ENCODE measurements at places on chromosomes 5 and 9. TPM values are rescaled to one million over a fixed set of nuclear protein-coding genes. Genes with fewer than 3 reads are reported as not detected.

The NPR3 gene
- 0.05 TPM for total RNA-seq

The SLC6A19 gene
- total RNA-seq = not detected

The VCAN gene
- total RNA-seq = not detected

The PTTG1 gene
- 139 TPM for total RNA-seq

DNA sequence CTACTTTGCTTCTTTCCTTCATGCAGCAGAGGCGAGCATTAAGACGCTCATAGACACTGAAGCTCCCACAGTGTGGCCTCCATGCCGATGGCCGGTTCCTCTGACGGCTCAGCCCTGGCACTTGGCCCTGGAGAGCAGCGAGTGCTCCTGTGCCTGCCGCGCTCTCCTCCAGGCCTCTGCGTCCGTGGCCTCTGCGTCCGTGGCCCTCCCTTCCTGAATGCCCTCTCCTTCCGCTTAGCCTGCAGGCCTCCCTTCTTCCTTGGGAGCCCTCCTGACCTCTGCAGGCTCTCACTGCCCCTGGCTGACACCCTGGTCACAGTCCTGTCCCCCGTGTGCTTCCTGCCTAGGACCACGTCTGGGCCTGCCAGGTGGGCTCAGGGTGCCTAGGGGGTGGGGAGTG is 92.8 kb downstream of the ZNF354C start:
- no peak for DNase-seq

DNA sequence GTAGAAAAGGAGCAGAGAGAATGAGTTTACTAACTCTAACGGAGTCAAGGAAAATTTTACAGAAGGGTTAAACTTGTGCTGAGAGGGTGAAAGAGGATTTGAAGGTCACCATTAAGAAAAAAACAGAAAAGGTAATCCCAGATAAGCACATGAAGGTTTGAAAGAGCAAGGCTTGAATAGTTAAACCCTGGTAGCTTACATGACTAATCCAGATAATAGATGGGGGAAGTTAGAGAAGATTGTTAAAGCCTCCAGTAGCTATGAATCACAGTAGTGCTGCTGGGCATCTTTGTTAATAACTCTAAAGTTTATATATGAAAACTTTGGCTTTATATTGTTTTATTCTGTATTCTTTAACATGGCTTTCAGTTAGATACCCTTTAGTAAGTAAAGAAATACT is 354.5 kb upstream of the FTMT start:
- DNase-seq = no peak

DNA sequence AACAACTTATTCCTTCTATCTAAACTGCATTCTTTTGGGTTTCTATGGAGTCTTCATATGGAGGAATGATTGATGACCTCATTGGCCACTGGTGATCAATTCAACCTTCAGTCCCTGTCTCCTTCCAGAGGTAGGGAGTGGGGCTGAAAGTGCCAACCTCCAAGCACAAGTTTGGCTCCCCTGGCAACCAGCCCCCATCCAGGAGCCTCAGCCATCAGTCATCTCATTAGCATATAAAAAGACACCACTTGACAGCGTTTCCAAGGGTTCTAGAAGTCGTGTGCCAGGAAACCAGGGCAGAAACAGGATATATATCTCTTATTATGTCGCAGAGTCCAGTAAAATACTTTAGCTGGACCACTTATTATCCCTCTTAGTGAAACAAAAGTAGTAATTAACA is 9.8 kb downstream of the SLC31A2 start:
- DNase-seq = no peak

GRCh38 chr5:126449751-126450271 is 26.6 kb downstream of the GRAMD2B start:
- peak; percentile 85 for DNase-seq

- DNase-seq = no peak
Observed at GRCh38 chr9:115462623-115463022, 344.7 kb upstream of the TNC start.

DNA sequence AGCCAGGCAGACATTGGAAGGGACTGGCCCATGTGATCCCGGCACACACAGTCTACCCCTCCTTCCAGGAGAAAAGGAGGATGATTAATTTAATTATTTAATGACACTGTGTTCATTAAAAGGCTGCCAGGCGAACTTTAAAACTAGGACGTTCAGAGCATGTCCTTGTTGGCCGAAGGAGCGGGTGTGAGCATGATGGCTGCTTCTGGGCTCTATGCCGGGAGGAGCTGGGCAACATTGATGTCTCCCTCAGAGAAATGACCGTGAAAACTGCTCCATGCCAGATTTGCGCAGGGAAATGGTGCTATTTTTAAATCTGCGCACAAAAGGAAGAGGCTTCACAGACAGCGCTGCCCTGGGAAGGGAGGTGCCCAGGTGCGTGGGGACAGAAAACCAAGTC is 284.9 kb upstream of the IRX4 start:
- DNase-seq = no peak

GRCh38 chr5:60541980-60542379 is 158.0 kb downstream of the DEPDC1B start:
- DNase-seq = no peak

- no peak for DNase-seq
Observed at GRCh38 chr5:932151-932627, 39.5 kb downstream of the TRIP13 start.

DNA sequence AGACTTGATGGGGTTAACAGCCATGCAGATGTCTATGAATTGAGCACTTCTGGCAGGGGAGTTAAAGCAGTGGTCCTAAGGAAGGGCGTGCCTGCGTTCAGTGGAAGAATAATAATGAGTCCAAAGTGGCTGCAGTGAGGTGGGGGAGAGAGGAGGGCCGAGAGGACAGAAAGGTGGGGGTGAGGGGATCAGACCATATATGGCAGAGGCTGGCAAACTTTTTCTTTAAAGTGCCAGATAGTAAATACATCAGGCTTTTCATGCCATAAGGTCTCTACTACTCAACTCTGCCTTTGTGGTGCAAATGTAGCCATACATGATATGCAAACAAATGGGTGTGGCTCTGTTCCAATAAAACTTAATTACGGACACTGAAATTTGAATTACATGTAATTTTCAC is 77.1 kb downstream of the STRBP start:
- no peak for DNase-seq

- DNase-seq = no peak
Observed at GRCh38 chr5:34616651-34617050, 39.5 kb upstream of the RAI14 start.

- DNase-seq = no peak
Observed at GRCh38 chr5:3531320-3531986, 64.2 kb upstream of the IRX1 start.

DNA sequence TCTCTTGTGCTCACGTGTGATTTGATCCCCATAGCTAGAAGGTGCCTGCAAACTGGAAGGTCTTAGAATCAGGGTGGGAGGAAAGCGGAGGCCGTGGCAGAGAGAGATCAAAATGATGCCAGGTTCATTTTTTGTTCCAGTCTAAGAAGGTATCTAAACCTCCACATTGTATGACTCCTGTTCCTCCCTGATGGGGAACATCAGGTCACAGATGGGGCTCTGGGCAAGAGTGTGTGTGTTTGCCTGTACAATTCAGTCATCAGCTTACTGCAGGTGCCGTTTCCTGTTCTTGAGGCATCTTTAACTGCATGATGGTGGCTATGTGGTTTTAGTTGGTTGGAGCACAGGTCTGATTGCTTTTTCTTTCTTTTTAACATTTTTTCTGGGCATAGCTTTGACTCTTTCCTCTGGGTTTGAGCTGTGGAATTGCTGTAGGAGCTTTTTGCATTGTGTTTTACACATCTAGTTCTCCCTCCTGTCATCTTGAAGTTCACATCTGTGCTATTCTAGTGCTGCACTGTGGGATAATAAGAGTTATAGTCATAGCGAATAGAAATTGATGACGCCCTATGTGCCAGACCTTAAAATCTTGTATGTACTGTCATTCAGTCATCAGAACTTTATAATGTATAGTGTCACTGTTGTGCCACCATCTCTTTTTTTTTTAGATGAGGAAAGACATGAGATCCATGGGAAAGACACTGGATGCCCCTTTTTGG is 30.8 kb downstream of the ARHGAP26 start:
- peak; percentile 74 for DNase-seq

DNA sequence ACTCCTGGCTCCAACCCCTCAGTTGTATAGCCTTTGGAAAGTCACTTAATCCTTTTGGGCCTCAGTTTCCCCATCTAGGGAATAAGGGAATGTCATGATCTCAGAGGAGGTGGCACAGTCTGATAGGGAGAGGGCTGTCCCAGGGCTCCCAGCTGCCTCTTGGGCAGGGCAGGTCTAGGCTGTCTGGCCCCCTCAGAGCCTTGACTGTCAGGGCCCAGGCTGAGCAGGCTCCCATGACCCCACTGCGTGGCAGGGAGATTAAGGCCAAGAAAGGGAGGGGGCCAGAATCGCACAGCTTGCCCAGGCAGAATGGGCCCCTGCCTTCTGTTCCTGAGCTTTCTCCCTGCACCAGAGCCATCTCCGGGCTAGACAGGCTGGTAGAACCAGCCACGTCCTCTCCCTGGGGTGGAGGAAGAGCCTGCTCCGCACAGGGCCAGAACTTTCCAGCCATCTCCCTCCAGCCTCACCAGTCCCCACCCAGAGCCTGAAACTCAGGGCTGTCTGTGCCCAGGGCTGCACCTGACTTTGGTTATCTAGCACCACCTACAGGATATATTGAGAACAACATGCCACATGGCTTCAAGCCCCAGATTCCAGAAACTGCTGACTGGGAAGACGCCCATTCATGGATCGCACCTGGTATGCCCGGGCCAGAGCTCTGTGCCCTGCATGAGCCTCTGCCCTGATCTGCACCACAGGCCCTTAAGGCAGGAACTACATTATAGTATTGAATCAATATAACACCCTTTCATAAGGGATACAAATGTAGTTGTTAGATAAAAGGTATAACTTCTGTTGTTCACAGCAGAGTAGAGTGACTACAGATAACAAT is 32.1 kb downstream of the NAIF1 start:
- DNase-seq = peak; percentile 76

- no peak for DNase-seq
Observed at GRCh38 chr5:171226864-171227263, 82.2 kb upstream of the TLX3 start.

DNA sequence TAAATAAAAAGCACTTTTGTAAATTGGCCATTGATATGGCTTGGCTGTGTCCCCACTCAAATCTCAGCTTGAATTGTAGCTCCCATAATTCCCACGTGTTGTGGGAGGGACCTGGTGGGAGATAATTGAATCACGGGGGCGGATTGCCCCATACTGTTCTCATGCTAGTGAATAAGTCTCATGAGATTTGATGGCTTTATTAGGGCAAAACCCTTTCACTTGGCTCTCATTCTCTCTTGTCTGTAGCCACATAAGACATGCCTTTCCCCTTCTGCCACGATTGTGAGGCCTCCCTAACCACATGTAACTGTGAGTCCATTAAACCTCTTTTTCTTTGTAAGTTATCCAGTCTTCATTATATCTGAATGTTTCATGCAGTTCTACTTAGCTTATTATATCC is 153.2 kb downstream of the TARS1 start:
- DNase-seq = no peak

GRCh38 chr5:137730336-137730735 is 5.6 kb downstream of the KLHL3 start:
- DNase-seq = no peak

DNA sequence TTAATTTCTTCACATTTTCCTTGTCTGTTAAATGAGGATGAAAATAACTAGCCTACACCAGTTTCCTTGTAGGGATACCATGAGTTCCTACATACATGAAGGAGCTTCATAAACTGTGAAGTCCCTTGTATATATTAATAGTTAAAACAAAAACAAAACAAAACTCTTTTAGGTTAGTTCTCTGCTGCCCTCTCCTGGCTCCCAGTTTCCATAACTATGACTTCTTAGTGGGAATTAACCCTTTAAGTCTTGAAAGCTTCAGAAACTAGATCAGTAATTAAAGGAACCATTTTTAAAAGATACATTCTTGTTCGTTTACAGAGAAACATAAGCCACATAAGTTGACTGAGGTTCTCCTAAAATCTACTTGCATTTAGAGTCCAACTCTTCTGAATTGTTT is 500.0 kb upstream of the C9orf72 start:
- DNase-seq = peak; percentile 5

DNA sequence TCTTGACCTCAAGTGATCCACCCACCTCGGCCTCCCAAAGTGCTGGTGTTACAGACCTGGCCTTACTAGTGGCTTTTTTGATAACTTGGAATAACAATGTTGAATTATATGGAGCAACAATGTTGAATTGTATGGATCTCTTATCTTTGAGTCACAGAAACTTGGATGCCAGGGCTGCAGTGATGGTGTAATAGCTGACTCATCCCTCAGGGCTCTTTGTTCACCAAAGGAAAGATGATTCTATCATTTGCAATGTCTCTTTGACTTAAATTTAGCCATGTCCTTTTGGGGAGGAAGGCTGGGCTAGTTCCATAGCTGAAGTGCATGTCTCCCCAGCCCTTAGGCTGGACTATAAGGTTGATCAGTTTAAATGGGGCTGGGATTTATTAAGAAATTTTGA is 172.3 kb downstream of the PDZD2 start:
- DNase-seq = no peak

DNA sequence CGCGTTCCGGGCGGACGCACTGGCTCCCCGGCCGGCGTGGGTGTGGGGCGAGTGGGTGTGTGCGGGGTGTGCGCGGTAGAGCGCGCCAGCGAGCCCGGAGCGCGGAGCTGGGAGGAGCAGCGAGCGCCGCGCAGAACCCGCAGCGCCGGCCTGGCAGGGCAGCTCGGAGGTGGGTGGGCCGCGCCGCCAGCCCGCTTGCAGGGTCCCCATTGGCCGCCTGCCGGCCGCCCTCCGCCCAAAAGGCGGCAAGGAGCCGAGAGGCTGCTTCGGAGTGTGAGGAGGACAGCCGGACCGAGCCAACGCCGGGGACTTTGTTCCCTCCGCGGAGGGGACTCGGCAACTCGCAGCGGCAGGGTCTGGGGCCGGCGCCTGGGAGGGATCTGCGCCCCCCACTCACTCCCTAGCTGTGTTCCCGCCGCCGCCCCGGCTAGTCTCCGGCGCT is at the start of gene DAPK1:
Gene DAPK1, plus strand, starts transcription at position 264 of the 442 bp plus-strand sequence. CDS start 1,211 bp downstream, outside the sequence.
- peak; percentile 16 for DNase-seq

GRCh38 chr9:23290973-23291372 is 535.1 kb downstream of the ELAVL2 start:
- DNase-seq = no peak

GRCh38 chr9:82513242-82513751 is 524.7 kb downstream of the SPATA31D1 start:
- DNase-seq = no peak

DNA sequence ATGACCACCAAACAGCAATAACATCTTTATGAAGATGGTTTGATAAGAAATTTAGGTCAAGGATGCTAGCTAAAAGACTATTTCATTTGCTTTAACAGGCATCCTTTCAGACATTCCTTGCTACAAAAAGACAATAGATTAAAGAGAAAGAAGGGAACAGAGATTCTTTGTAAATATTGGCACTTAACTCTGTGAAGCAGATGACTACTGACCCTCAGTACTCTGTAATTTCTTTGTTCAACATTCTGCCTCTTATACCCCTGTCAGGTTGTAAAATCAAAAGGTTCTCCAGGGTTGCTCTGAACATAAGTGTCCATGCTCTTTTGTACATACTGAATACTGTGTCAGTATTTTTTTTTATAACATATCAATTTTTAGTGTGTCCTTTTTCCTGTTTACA is 610.6 kb upstream of the GRAMD2B start:
- no peak for DNase-seq

Data from activated CD8-positive, alpha-beta T cell treated with anti-CD3 and anti-CD28 coated beads for 36 hours (primary cell).